Activated T-helper 1 cell treated with anti-CD3 and anti-CD28 coated beads, Interleukin-2, amount 50 U/mL, for 16 hours (primary cell): ENCODE measurements at places on chromosomes 4 and X.

DNA sequence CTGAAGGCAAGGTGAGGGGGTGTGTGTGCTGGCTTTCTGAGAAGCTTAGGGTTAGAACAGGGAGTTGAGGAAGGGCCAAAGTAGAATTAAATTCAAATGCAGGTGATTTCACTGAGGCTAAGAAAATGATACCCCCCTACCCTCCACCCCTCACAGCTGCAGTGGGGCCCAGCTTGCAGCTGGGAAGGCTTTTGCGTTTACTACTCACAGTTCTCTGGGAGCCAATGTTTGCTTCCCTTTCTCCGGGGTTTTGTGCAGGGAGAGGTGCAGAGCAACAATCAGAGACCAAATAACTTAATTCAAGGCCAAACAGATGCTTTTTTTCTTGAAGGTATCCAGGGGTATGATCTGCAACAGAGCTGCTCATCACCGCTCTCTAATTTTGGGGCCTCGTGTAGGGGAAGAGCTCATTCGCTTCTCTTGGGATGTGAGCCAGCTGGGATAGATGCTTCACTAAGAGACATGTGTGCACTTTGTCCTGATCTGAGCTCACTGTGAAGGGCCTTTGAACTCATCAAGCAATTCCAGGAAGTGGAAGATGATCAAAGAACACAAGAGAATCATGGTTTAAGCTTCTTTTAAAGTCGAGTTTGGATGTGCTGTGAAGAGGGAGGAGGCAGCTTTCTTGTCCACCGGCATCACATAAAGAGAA, 122.7 kb upstream of the C1GALT1C1 start:
- no peak for DNase-seq

DNA sequence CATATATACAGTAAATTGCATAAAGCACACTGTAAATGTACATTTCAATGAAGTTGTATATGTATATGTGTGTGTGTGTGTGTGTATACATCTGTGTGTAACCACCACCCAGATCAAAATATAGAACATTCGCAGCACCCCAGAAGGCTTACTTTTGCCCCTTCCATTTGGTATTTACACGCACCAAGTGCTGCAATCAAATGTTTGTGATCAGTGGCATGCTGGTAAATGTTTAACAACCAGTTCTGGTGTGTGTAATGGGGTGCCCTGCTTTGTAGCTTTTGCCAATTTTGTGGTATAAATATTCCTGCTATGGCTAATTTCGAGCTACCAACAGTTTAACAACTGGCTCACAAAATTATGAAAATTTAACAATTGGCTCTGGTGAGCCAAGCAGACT, 101.3 kb downstream of the RTL5 start:
- no peak for DNase-seq

DNA sequence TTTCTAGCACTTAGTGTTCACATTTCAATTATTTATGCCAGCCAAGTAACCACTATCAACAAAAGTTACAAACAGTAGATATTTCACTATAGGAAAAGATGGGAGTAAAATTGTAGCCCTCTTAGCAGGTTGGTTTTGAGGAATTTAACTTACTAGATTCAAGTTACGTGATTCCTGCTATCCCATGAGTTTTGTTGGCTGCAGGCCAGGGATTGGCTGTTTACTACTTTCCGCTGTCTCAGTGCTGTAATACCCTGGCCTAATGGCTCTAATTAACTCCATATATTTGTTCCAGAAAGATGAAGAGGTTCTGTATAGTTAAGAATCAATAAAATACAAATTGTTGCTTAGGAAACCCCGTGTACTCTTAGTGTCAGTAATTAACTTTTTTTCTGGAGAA, 55.5 kb upstream of the MAGED1 start:
- DNase-seq = no peak

DNA sequence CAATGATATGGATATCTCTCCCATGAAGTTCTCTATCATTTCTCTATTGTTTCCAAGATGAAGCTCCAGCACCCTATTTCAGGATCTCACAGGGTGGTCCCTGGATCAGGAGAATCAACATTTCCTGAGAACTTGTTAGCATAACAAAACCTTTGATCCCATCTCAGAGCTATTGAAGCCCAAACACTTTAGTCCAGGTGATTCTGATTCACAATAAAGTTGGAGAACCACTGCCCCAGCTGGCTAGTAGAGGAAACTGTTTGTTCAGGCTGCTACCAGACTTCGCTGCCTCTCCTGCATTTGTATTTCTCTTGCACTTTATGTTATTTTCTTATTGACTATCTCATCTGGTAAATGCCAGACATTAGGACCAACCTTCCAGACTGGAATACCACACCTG, 65.4 kb downstream of the CEP44 start:
- no peak for DNase-seq

GRCh38 chrX:74656079-74656745, 41.8 kb upstream of the RLIM start:
- DNase-seq = no peak

DNA sequence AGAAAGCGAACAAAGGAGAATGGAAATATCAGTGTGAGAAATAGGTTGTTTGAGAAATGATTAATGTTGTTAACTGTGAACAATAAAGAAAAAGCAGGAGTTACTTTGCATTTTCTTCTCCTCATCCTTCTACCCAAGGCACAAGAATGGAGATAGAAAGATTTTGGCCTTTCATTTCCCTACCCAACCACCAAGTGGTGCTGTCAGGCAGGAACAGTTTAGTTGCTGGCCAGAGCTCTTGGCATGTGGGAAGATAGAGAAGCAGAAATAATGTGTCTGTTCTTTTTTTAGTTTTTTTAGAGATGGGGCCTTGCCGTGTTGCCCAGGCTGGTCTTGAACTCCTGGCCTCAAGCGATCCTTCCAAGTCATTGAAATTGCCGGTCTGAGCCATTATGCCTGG, 12.8 kb downstream of the HOPX start:
- DNase-seq = no peak

- DNase-seq = no peak
Measured at GRCh38 chr4:105679186-105679585, 29.3 kb downstream of the INTS12 start.

GRCh38 chrX:124280294-124280902, 52.1 kb upstream of the TEX13D start:
- DNase-seq = no peak

DNA sequence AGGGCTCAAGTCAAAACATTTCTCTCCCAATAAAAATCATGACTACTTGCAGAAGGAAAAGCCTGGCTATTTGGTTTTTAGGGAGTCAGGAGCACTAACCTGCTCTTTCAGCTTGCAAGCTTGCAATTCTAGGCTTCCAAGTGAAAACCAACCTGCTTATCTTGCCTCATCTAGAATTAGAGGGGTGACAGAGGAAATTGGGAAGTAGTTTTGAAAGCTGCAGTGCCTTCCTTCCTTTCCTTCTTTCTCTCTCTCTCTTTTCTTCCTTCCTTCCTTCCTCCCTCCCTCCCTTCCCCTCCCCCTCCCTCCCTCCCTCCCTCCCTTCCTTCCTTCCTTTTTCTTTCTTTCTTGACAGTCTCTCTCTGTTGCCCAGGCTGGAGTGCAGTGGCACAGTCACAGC, 417.5 kb downstream of the KCNIP4 start:
- no peak for DNase-seq

DNA sequence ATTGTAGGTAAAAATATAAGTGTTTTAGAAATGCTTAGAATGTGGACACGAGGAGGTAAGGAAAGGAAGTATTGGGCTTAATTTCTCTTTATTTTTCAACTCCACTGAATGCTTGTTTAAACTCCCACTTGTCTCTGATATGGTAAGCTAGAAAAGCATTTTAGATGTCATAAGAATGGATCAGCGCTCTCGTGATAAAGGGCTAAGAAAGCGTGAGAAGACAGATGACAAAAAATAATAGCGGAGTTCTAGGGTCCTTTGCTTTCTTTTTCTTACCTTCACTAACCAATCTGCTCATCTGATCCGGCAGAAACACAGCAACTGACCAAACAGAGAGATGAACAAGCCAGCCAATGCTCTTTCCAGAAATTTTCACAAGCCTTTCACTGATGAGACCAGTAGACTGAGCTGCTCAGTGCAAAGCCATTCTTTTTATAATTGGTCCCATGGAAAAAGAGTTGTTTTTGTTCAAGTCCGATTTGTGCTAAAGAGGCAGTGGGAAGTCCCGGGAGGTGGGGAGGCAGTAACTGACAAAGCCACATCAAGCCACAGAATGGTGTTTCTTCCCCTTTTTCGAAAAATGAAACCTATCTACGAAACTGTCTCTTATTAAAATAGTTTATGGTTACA, at the start of gene TASL:
Gene TASL (minus strand): TSS at position 405 of the 630 bp plus-strand sequence. CDS start 17,411 bp downstream, outside the sequence.
- no peak for DNase-seq

- DNase-seq = no peak
Measured at GRCh38 chrX:52031371-52031770, 37.6 kb downstream of the MAGED4B start.

DNA sequence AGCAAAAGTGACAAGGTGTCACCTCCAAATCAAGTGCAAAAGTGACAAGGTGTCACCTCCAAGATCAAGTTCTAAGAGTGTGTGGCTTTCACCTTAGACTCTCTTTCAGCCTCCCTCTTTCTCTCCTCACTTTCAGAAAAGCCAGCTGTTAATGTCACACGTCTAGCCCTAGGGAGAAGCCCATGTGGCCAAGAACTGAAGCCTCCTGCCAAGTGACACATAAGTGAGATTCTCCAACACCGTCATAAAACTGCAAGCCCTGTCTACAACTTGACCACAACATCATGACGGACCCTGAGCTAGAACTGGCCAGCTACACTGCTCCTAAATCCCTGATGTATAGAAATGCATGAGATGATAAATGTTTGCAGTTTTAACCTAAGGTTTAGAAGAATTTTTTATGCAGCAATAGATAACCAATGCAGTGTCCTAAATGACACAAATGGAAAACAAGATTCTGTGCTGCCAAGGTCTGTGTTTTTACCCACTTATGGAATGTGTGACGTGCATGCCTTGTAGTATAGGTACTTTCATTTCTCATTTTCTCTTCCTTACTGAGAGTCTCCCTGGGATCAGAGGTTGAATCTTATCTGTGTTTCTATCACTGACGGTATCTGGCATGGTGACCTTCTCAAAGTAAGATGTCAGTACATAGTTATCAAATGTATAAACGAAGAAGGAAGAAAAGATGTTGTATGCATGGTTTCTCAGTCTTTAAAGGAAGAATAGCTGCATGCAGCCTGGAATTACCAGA, 25.0 kb downstream of the NLGN4X start:
- no peak for DNase-seq

GRCh38 chr4:38113132-38113531, 152.9 kb downstream of the PTTG2 start:
- no peak for DNase-seq

DNA sequence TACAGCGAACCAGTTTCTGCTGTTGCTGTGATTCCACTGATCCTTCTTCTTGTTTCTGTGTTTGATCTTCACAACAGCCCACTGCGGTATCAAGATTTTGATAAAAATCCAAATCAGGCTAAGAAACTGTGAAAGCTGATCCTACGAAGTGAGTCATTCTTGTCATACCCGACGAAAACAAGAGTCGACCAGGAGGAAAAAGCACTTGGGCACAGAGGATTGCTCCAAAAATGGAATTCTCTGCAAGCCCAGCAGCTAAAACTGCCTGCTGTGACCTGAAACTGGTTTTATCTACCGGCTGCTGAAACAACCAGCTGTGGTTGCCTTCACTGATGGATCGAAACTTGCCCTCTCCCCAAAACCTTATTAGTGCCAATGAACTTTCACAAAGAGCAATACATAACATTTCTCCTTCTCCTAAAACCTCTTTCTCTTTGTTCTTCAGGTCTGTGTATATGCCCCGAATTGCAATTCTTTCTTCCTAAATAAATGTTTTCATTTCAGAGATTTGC, 607.0 kb upstream of the PRKX start:
- no peak for DNase-seq

DNA sequence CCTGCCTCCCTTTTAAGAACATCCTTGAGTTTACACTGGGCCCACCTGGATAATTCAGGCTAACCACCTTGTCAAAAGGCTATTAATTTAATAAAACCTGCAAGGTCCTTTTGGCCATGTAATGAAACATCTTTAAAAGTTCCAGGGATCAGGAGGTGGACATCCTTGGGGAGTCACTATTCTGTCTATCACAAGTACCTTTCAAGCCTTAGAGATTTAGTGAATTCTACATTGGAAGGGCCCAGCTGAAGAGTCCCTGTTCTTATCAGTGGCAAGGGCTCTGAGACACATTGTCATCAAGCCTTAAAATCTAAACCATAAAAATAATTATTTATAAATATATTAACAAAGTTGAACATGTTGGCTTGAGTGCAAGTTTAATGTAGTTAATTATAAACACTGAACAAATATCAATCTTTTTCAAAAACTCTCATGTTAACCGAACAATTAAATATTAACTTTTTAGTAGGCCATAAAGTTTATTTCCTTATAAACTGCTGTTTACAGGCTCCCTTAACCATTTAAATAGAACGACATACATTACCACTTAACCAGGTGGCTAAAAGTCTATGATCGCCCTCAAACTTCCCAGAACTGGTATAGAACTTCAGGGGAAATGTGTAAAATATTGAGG, 104.4 kb upstream of the CBR4 start:
- no peak for DNase-seq

- no peak for DNase-seq
Measured at GRCh38 chr4:5460106-5460801, 248.1 kb downstream of the EVC2 start.

GRCh38 chr4:138946306-138946705, 69.3 kb upstream of the NOCT start:
- DNase-seq = no peak

- no peak for DNase-seq
Measured at GRCh38 chr4:40840255-40840984, 90.7 kb downstream of the NSUN7 start.

DNA sequence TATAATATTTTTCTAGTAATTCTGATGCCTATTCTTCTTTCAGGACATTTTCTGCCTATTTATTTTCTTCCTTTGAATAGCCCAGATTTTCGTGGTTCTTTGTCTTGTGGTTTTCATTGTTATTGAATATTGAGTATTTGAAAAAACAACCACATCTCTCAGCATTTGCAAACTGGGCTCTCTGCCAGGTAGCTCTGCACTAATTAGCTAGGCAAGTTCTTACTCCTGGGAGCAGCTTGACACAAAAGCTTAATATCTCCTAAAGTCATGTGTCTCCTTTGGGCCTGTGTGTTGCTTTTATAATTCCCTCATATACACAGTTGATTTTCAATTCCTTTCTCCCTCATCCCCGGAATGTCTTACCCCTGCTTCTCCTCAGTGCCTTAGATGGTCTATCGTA, 413.5 kb upstream of the GRIA3 start:
- no peak for DNase-seq

DNA sequence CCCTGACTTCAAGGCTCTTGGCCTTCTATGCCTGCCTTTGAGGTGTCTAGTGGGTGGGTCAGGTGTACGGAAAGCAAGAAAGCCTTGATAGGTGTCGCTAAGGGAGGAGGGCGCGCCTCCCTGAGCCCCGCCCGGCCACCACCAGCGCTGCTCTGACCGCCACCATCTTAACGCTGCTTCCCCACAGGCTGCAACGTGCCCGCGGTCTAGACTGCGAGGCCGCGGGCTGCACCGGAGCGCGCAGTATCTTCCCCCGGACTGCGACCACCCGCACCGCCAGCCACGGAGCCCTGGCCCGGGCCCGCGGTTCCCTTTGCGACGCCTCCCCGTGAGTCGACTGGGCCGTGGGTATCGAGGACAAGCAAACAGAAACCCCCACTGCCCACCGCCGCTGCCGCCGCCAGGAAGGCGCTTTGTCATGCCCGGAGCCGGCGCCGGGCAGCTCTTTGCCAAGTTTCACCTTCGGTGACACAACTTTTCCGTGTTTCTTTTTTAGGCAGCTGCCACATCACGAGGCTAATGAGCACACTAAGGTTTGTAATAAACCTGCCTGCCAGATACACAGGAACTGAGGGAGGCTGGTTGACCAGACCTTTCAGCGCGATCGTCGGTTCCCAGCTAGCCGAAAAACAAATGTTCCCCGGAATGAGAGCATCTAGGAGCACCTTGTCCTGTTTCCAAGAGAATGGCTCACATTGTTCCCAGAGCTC, 335.8 kb upstream of the F9 start:
- DNase-seq = no peak

- no peak for DNase-seq
Measured at GRCh38 chr4:185165605-185166063, 22.6 kb downstream of the SLC25A4 start.
